ENCODE measurements at places on chromosomes 4 and X. TPM values are rescaled to one million over a fixed set of nuclear protein-coding genes. Genes with fewer than 3 reads are reported as not detected.

NEXMIF gene
- not detected for total RNA-seq

FANCB gene
- total RNA-seq, result 2.7 TPM

NEK1 gene
- total RNA-seq, result 15.5 TPM

NAP1L5 gene
- total RNA-seq, result 0.27 TPM

SPP1 gene
- total RNA-seq, result not detected
